ENCODE measurements at places on chromosomes 12 and 14. TPM values are rescaled to one million over a fixed set of nuclear protein-coding genes. Genes with fewer than 3 reads are reported as not detected.

Gene MYO1H
- total RNA-seq: not detected

Gene CRIP1
- total RNA-seq: 422 TPM

Gene SLC17A8
- total RNA-seq: 0.43 TPM

Gene BIN2
- total RNA-seq: 13.4 TPM

Gene SELPLG
- total RNA-seq: 47.2 TPM

Gene RERG
- 20.1 TPM for total RNA-seq
